HFF-Myc (cell line): ENCODE measurements at places on chromosomes 3 and 15.

GRCh38 chr3:121542924-121543323 is 2.9 kb downstream of the POLQ start:
- no peak for DNase-seq

DNA sequence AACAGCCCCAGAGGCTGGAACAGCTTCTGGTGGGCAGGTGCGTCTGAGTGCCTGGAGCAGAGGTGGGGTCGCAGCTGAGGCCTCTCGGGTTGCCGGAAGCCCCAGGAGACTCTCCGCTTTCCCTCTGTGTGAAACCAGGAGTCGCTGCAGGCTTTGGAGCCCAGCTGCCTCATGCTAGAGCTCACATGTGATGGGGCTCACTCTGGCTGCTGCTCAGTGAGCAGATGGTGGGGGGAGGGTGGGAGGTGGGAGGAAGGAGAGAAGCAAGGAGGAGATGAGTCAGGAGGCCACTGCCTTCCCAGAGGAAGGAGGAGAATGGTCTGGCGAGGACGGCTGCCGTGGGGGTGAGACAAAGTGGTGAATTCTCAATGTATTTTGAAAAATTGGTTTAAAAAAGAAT is 290.1 kb upstream of the CHRNA7 start:
- no peak for DNase-seq

GRCh38 chr3:33750211-33750548 is 32.1 kb upstream of the CLASP2 start:
- DNase-seq: no peak

DNA sequence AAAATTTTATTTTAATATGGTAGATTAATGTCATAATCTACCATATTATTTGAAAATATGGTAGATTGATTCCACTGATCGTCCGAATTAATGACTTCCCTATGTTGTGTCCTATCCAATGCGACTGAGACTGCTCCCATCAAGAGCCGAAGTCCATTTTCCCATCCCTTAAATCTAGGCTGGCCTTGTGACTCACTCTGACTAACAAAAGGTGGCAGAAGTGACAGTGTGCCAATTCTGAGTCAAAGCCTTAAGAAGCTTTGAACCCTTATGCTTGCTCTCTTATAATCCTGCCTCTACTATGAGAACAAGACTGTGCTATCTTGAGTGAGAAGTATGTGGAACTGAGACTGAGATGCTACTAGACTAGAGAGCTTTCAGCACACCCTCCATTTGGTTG is 387.2 kb downstream of the ROBO1 start:
- peak; percentile 4 for DNase-seq

- no peak for DNase-seq
Measured at GRCh38 chr3:168839653-168840052, 743.9 kb upstream of the GOLIM4 start.

DNA sequence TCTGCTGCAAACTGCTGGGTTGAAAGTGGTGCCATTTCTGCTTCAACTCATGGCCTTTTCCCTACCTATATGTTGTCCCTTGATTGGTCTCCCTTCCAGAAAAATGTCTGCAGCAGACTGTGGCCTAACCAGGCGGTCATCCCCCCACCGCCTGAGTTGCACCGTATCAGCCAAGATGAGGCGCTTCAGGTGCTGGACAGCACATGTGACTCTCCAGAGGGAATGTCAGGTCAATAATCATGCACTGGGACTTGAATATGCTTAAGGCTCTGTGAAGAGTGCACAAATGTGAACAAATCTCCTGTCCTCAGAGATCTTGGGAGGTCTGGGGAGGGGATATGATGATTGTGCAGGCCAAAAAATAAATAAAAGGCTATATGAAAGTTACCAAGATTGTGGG is 32.2 kb downstream of the LRTM1 start:
- DNase-seq: no peak

DNA sequence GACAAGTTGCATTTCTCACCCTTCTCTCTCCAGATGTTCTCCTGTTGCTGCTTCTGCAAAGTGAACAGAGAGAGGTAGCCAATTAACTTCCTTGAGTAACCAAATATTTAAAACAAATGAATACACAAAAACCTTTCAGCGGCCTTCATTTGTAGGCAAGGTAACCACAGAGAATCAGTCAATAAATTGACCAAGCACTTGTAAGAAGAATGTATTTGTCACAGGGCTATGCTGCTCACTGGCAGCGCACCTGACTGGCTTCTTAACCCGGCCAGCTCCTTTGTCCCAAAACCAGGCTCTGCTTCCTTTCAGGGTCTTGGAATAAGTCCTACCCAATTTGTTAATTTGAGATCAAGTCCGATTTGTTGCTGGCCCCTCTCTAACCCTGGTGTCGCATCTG is 43.5 kb upstream of the STXBP5L start:
- no peak for DNase-seq

DNA sequence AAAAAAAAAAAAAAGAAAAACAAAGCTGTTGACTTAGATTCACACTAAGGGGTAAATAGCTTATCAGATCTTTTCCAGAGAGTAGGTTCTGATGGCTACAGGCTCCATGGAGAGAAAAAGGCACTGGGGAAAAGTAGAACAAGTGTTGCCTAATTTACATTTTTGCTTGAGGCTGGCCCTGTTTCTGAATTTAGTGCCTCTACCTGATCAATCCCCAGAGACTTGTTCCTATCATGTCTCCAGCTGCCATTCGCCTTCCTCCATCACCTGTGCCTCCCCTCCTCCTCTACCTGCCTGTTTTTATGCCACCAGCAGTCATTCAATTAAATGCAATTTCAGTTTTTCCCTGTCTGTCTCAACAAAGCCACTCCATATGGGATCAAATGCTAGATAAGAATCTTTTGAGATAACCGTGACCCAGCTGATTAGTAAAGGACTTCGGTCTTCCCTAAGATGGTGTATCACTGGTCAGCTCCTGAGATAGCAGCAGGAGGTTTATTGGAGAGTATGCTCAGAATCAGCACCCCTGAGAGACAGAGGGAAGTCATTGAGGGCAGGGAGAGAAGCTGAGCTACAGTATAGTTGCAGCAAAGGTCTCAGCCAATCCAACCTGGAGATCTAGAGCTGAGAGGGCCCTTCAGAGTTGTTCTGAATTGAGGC is 88.1 kb upstream of the GADL1 start:
- no peak for DNase-seq

GRCh38 chr15:73951601-73952000 is 25.3 kb downstream of the LOXL1 start:
- no peak for DNase-seq
